ENCODE measurements at places on chromosomes 2 and 18.
A peak's percentile ranks its signal among the peaks of the same experiment; 100 is the strongest.

DNA sequence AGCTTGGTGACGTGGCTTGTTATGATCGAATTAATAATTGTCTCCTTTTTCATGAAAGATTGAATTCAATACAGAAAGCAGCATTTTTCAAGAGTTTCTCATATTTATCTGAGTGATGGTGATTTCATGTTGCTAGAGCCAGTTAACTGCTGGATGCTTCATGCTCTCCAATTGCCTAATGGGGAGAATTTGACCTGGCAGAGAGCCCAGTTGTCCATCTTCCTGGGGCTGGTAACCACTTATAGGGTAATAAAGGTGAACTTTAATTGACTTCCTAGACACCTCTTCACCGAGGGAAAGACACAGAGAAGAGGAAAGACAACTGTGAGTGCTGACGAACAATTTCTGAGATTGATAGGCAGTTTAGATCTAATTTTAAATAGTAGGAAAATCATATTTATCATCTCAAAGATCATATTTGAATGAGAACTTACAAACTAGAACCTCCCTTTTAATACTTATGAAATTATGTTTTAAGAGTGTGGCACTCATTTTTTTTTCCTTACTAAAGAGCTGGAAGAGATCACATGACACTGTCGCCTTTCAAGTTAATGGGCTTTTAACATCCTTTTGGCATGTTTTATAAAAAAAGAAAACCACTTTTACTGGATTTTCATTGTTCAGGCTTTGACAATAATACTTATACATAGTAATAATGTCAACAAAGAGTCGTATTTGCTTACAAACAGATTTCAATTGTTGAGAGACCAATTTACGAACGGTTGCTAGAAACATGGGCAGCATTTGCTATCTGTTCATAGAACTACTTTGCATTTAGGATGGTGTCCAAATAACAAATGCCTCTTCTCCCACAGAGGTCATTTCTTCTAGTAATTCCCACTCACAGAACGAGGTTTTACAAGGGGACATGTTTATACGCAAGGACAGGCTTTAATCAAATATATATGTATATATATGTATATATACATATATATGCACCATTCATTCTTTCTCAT is 153.3 kb downstream of the RAPGEF4 start:
- no peak for DNase-seq

DNA sequence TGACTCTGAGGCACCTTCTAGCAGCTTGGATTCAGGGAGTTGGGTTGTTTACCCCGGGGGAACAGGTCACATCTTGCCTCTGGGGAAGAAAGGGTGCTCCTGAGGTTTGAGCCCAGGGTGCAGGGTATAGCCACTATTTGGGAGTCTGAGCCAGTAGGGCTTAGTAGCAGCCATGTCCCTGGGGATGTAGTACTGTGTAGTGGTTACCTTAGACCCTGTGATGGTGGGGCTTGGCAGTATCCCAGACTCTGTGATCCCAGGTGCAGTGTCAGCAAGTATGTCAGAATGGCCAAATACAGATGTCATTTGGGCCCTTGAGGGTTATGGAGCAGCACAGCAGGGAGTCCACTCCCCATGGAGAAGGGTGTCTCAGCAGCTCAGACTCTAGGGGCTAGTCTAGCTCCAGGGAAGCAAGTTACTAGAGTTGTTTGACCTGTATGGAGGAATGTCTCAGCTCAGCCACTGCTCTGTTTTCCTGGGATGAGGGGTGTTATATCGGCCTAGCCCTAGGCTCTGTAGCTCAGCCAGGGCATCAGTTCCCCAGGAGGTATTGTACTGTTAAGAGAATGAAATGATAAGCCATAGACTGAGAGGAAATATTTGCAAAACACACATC is 151.3 kb downstream of the UBR3 start:
- no peak for DNase-seq

DNA sequence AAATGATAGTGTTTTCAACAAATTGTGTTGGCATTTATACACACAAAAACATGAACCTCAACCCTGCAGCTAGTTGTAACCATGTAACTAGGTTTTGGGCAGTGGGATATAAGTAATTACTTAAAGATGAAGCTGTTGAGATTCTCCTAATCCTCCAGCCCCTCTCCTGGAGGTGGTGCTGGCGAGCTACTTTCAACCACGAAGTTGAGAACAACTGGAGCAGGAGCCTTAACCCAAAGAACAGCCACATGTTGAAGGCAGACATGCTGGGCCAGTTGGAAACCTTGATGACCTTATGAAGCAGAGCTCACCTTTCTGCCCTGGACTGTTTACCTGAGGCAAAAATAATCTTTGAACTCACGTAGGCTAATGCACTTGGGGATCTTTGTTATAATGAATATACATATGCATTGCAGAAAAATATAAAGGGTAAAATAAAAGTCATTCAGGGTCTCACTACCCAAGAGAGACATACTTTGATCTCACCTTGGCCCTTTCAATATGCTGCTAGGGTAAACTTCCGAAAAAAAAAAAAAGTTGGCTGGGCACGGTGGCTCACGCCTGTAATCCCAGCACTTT is 89.6 kb upstream of the NPAS2 start:
- DNase-seq = peak; percentile 77

DNA sequence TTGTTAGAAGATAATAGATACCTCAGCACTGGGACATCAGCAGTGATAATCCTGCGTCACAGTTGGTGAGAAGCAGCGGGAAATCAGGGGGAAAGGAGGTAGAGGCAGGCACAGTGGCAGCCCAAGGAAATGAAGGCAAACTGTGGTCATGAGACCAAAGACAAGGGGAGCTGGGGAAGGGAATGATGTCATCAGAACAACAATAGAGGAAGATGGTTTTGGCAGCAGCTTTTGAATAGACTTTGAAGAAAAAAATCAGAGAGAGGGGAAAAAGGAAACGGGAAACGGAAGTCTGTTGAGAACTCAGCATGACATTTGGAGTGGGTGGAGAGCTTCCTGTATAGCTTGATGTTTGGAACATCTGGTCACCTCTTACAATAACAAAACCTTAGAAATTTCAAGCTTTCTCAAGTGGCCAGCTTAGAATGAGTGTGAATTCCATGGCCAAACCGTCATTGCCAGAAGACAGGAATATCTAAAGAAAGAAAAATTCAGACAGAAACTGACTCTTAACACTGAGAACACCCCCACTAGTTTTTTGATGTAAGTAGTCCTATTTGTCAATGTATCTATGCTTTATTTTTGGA is 18.4 kb upstream of the YES1 start:
- DNase-seq = peak; percentile 83

DNA sequence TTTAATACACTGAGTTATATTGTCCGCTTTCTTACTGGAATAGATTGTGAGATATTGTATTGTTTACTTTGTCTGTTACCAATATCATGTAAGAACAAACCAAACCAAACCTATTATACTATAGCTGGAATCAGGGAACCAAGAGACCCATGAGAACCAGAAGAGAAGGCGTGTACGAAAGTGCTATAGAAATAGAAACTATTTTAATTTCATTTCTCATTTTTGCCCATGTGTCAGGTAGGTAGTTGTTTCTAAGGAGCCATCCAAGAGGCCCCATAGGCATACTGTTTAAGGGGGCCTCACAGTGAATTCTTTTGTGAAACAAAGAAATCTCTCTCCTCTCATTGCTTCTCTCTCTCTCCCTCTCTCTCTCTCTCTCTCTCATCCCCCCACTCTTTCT is 363.6 kb downstream of the RNF144A start:
- no peak for DNase-seq

DNA sequence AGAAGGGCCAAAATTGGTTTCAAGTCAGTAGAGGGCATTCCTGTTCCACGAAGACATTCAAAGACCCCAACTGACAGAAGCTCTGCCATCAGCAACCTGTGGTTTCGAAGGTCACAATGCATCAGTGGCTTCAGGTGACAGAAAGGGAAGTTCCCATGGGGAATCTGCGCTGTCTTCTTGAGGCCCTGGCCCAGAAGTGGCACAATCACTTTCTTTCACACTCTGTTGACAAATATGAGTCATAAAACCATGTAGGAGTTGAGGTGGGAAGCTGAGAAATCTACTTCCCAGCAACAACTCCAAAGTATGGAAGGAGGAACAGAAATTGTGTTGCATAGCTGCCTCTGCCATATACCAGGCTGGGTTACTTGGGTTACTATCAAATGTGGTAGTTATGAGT is 621.1 kb upstream of the FANCL start:
- DNase-seq = peak; percentile 69

GRCh38 chr2:227410191-227410590 is 22.4 kb upstream of the SCYGR1 start:
- peak; percentile 16 for DNase-seq

DNA sequence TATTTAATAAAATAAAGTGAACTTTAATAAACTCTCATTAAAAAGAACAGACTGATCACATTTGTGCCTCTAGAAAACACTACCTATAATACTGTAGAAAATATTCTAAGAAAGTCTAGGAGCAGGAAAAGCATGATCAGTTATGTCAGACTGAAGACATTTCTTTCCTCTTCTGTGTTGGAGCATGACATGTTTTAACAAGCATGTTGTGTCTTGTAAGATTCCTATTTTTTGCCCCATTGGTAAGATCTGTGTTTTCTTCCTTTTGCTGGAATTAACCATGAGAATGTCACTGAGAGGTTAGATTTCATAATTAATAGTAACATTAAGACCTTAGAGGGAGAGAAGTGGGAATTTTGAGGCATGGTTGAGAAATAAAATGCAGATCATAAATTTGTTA is 27.7 kb downstream of the LAMA3 start:
- no peak for DNase-seq

- DNase-seq = peak; percentile 62
Measured at GRCh38 chr18:36095936-36096519, 28.7 kb upstream of the RPRD1A start.

DNA sequence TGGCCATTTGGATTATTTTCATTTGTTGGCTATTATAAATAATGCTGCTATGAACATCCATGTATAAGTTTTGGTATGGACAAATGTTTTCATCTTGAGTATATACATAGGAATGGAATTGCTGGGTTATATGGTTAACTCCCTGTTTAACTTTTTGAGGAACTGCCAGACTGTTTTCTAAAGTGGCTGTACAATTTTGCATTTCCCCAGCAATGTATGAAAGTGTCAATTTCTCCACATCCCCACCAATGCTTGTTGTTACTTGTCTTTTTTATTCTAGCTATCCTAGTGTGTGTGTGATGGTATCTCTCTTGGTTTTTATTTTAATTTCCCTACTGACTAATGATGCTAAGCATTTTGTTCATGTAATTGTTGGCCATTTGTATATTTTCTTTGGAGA is 90.6 kb upstream of the CYP26B1 start:
- no peak for DNase-seq

GRCh38 chr2:236351966-236352525 is 87.8 kb upstream of the ASB18 start:
- DNase-seq = no peak

- DNase-seq = no peak
Measured at GRCh38 chr18:66226782-66227181, 377.1 kb downstream of the CDH19 start.

DNA sequence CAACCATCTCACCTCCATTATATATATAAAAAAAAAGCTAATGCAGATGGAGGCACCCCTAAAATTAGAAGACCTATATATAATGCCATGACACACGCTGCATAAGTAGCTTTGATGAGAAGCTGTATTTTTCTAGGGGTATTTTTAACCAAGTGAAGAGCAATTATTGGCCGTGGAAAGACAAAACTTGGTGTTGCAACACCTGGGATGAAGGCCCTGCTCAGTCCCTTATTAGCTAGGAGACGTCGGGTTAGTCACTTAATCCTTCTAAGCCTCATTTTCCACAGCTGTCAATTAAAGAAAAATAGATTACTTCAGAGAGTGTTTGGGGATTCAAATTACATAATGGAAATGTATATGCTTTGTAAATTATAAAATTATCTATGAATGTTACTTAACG is 63.0 kb downstream of the WDR75 start:
- no peak for DNase-seq

GRCh38 chr18:51614967-51615571 is 417.6 kb upstream of the MEX3C start:
- DNase-seq = no peak

Measured in suppressor macrophage (primary cell).